SIG-M5 (cell line): ENCODE measurements at places on chromosomes 16 and 17.

DNA sequence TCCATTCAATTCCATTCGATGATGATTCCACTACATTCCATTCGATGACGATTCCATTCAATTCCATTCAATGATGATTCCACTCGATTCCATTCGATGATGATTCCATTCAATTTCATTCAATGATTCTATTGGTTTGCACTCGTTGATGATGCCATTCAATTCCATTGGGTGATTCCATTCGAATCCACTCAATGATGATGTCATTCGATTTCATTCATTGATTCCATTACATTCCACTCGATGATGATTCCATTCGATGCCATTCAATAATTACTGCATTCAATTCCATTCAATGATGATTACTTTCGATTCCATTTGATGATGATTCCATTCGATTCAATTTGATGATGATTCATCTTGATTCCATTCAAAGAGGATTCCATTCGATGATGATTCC, 1299.4 kb downstream of the TP53TG3F start:
- DNase-seq, result no peak

DNA sequence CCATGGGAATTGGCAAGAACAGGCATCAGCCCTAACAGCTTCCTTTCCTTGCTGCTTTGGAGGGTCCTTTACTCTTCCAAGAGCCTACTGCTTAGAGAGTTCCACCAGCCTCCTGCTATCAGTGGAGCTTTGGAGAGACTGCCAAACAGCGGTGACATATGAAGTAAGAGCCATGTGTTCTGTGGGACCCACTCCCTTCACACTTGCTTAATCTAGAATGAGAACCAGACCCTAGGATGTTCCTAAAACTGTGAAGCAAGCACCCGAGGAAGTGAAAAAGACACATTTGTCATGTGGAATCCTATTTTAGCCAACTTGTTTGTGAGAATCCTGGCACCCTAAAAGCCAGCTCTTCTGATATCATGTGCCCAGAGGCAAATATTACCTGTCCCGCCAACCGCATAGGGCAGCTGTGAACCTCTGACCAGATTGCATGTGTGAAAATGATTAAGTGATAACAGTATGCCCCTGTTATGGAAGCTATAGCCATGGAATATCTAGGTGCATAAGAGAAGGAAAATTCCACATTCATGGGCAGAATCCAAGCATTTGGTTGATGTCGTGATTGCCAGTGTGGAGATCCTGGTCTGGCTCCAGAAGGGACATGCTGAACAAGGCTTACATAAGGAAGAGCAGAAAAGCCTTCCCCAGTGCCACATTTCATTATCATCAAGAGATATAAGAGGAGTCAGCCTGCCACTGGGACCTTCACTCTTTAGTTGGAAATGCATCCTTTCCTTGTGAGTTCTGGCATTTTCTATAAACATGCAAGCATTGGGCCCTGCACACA, 18.7 kb downstream of the RCVRN start:
- DNase-seq, result no peak

DNA sequence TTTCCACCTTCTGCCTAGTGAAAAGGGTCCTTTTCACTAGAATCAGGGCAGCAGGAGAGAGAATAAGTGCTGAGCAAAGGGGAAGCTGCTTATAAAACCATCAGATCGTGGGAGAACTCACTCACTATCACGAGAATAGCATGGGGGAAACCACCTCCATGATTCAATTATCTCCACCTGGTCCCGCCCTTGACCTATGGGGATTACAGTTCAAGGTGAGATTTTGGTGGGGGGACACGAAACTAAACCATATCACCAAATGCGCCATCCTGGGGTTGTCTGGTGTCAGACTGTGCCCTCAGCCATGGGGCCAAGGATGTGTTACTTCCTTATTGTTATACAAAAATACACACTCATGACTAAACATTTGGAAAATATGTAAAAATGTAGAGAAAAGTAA, 10.4 kb upstream of the KATNB1 start:
- DNase-seq, result no peak

DNA sequence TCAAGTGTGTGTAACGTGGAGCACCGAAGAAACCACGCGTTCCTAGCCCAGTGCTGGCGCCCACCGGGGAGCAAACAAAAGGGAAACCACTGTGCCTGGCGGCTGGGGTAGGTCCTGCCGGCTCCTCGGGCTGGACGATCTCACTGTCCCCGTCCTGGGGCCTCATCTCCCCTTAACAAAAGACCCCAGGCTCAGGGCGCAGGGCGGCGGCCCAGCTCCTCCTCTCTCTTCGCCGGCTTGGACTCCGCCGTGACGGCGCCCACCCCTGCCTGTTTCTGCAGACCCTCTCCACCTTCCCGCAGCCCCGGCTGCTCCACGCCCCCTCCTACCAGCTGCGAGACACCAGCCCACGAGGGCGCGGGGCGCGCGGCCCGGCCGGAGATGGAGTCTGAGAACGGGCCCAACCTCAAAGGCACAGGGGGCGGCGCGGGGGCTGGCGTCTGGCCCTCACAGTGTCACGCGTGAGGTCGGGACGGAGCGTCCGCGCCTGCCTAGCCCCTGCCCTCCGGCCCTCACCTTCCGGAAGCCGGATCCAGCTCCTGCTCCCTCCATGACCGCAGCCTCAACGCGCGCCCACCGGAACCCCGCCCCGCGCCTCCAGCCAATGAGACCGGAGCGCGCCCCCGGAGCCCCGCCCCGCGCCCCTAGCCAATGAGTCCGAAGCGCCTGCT, at the start of gene CENPX:
Gene CENPX (minus strand): TSS at position 569 of the 671 bp plus-strand sequence. CDS start 17 bp downstream, at position 552.
- DNase-seq, result no peak

- no peak for DNase-seq
Observed at GRCh38 chr17:74680941-74681340, 31.8 kb downstream of the CD300LF start.

DNA sequence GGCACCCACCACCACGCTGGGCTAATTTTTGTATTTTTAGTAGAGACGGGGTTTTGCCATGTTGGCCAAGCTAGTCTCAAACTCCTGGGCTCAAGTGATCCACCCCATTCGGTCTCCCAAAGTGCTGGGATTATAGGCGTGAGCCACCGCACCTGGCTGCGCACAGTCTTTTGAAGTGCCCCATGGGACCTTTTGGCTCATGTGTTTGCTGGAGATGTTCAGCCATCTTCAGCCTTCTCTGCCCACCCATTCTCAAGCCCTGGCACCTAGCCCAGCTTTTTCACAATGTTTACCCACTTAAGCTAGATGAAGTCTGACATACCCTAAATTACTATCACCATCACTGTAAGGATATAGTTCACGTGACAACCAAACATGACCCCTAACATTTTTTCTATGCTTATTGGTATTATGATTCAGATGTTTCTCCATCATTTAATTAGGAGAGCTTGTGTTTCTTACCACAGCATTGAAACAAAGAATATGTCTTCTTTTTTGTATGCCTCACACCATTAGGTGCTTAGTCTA, 32.3 kb downstream of the PECAM1 start:
- no peak for DNase-seq

GRCh38 chr17:60127068-60128064, 22.4 kb upstream of the CA4 start:
- DNase-seq, result no peak

GRCh38 chr16:71327720-71328119, 30.8 kb upstream of the CALB2 start:
- no peak for DNase-seq

- DNase-seq, result no peak
Observed at GRCh38 chr16:84841787-84842300, 22.1 kb downstream of the CRISPLD2 start.

DNA sequence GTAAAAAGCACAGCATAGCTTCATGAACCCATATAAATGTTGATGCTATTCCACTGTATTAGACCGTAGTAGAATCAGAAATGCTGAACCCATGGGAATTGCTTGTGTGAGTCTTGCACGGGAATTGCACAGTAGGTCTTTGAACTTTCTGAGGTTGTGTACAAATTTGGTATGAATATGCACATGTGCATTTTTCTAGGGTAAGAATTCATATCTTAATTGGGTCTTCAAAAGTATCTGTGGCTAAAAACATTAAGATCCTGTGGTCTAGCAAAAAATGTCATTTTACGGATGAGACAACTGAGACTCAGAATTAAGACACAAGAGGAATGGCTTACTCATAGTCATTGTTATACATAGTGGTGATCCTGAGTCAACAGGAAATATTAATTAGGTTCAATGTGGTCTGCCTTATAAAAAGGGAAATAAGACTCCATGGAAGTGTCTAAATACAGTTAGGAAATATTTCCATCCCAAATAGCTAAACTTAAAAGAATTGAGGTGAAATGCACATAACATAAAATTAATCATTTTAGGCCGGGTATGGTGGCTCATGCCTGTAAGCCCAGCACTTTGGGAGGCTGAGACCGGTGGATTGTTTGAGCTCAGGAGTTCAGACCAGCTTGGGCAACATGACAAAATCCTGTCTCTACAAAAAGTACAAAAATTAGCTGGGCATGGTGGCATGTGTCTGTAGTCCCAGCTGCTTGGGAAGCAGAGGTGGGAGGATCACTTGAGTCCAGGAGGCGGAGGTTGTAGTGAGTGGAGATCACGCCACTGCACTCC, 22.8 kb downstream of the TAOK1 start:
- peak; percentile 18 for DNase-seq

DNA sequence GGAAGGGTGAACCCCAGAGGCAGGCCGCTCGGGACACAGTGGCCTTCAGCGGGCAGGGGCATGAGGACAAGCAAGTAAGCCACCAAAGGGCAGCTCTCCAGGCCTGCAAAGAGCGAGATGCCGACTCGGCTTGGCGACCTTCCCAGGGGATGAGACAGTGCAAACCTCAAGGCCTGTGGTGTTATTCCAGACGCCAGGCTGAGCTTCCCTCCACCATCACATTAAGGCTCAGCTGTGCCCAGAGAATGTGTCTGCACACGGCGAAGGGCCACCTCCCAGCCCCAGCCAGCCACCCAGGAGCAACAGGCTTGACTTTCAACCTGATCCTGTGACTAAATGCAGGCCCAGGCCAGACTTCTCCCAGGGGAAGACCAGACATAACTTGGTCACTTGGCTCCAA, 251.4 kb downstream of the SOX9 start:
- no peak for DNase-seq

- no peak for DNase-seq
Observed at GRCh38 chr16:52469775-52470174, 77.2 kb downstream of the TOX3 start.

DNA sequence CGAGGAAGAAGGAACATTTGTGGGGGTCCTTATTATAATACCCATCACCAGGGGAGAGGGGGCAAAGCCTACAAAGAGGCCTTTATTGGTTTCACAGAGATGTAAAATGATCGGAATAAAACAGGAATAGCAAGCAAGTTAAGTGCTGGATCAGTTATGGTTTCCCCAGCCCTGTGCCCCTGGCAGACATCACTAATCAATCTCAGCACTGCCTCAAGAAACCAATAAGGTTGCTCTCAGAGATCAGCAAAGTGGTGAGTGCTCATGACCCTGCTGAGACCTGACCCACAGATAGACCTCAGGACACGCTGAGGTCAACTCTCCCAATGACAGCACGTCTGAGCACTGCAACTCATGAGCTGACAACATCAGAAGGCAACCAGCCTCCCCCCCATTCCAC, 66.3 kb downstream of the ZNF423 start:
- DNase-seq, result no peak

GRCh38 chr16:84821179-84821578, 1.4 kb downstream of the CRISPLD2 start:
- DNase-seq, result no peak

- DNase-seq, result no peak
Observed at GRCh38 chr16:89801800-89802199, 14.6 kb downstream of the FANCA start.

GRCh38 chr16:5678371-5678770, 580.8 kb upstream of the EEF2KMT start:
- no peak for DNase-seq

DNA sequence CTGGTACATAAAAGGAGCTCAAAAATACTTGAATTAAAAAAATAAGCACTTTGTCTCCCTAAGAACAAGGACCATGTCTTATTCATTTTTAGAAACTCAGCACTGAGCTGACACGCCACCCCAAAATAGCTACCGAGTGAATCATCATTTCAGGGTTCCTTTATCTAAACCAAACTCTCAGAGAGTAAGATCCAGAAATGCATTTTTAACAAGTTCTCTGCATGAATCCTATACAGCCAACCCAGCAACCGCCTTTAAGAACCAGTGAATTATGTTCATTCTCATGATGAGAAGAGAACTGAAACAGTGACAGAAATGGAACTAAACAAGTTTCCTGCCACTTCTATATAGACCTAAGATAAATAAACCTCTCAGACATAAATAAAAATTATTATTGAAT, 8.7 kb downstream of the C16orf87 start:
- DNase-seq, result no peak

- no peak for DNase-seq
Observed at GRCh38 chr17:1120596-1121441, 59.0 kb downstream of the ABR start.

DNA sequence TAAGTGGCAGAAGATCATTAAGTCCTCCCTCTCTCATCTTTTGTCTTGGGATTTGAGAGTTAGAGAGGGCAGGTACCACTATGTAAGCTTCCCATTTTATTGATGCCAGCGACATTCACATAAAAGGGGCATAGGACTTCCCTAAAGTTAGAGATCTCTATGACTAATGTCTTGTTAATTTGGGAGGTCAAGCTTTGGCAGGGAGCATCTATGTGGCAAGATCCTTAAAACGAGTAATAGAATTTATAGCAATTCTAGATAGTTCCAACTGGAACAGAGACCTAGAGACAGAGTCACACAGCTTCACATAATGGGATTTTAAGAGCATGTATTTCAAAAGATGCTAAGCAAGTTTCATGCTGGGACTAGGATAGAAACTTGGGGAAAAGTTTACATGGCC, 308.0 kb downstream of the MAP2K6 start:
- DNase-seq, result no peak

DNA sequence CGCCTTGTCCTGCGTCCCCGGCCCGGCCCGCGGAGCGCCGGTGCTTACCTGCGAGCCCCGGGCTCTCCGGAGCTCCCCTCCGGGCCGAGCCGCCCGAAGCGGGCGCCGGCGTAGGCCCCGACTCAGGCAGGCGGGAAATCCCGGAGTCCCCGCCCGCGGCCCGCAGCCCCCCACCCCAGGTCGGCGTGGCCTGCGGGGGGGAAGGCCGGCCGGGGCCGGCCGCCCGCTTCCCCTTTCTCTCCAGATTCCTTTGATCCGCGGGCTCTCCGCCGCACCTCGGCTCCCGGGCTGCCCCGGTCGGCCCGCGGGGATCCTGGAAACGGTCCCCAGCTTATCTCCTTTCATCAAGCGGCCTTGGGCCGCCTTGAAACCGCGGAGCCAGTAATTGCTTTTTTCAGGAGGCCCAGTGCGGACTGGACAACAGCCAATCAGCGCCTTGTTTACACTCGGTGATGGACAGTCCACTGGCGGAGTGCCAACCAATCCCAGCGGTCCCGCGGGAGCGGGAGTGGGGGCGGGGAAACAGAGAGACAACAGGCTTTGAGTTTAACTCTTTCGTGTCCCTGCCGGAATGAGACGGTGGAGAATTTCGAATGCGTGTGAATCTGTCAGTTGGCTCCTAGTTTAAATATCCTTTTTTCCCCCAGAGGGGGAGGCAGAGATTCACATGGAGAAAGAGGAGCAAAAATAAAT, 1.4 kb upstream of the BAHCC1 start:
- DNase-seq, result peak; percentile 48

DNA sequence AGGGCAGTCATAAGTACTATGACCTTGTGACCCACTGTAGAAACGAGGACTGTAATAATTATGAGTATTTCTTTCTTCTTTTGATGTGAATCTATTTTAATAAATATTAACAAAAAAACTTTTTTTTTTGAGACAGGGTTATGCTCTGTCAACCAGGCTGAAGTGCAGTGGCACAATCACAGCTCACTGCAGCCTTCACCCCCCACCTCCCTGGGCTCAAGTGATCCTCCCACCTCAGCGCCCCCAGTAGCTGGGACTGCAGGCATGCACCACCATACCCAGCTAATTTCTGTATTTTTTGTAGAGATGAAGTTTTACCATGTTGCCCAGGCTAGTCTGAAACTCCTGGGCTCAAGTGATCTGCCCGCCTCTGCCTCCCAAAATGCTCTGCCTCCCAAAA, 32.6 kb downstream of the SCPEP1 start:
- DNase-seq, result no peak
